ENCODE measurements at places on chromosomes 6 and 20. TPM values are rescaled to one million over a fixed set of nuclear protein-coding genes. Genes with fewer than 3 reads are reported as not detected.
A peak's percentile ranks its signal among the peaks of the same experiment; 100 is the strongest.

GRCh38 chr6:32947552-32948465 is 5.1 kb downstream of the HLA-DMA start:
- DNase-seq = peak; percentile 48

GRCh38 chr6:18446771-18447170 is 59.6 kb downstream of the RNF144B start:
- no peak for DNase-seq

- DNase-seq = no peak
Observed at GRCh38 chr20:24948939-24949679, at the start of gene CST7. CST7 (plus strand) TSS chr20:24949269; CDS start chr20:24949506, 237 bp downstream.

DNA sequence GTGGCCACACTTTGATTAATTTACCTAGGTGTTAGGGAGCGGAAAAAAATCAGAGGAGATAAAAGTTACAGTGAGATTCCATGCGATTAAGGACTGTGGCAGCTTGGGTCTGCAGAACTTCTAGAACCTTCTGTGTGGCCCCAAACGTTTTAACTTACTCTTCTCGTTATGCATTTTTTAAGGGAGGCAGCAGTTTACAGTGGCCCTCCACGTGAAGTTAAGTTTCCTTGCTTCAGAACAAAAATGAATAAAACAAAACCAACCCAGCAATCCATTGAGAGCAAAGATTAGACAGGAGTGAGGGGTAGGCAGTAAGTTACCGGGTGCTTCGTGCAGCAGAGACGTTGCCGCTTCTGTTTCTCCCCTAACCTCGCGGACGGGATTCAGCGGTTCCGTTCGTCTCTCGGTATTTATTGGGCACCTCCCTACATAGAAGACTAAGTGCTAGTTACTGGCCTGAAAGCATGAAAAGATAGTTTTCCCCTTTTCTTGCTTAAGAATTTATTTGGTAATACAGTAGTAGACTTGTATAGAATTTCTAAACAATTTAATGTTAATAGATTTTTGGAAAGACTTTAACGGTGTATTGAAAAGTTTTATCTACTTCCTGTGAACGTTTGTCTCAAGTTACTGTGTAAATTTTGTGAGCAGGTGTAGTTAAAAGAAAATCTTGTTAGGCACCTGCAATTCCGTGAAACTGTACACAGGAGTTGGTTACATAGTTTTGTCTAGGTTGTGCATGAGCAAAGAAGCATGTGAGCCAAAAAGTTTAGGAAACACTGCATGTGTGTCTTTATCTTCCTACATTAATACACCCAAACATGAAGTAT is 1.1 kb downstream of the BAG2 start:
- no peak for DNase-seq

- no peak for DNase-seq
Observed at GRCh38 chr6:139940741-139941729, 566.6 kb upstream of the CITED2 start.

DNA sequence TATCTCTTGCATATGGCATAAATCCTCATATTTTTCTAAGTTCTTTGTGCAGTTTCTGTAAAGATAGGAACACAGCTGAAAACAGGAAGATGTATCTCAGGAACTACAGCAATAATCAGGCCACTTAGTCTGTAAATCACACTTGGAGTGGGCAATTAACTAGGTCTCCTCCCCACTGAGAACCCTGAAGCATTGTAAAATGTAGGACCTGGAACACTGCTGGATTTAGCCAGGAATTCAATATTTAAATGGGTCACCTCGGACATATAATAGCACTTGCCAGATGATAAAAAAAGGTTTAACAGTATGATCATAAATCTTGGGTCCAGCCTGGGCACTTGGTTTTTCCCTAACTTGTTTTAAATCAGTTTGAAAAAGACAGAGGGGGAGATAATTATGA is 155.0 kb downstream of the GRM1 start:
- DNase-seq = no peak

- DNase-seq = no peak
Observed at GRCh38 chr6:70956191-70956450, 739 bp downstream of the B3GAT2 start.

DNA sequence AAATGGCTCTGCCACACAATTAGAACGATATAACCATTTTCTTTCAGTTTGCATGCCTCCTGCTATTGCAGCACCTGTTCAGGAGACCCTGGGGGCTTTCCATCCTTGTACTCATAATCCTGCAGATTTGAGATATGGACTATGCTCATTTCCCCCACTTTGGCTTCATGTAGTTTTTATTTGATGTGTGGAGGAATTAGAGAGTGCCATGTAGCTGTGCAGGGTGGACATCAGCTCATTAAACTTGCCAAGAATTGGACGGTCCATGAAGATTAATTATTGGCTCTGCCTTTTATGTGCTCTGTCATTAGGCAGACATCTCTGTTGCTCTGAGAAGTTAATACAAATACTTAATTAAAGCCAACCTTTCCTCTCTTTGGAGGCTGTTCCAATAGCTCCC is 66.2 kb upstream of the CD83 start:
- no peak for DNase-seq

The SLC22A16 gene
- 0.54 TPM for total RNA-seq

The ECT2L gene
- total RNA-seq = not detected

The ISM1 gene
- 23.8 TPM for total RNA-seq

The FAM50B gene
- total RNA-seq = 3.8 TPM

The CST4 gene
- total RNA-seq = not detected
